ENCODE measurements at places on chromosomes 4 and X.

DNA sequence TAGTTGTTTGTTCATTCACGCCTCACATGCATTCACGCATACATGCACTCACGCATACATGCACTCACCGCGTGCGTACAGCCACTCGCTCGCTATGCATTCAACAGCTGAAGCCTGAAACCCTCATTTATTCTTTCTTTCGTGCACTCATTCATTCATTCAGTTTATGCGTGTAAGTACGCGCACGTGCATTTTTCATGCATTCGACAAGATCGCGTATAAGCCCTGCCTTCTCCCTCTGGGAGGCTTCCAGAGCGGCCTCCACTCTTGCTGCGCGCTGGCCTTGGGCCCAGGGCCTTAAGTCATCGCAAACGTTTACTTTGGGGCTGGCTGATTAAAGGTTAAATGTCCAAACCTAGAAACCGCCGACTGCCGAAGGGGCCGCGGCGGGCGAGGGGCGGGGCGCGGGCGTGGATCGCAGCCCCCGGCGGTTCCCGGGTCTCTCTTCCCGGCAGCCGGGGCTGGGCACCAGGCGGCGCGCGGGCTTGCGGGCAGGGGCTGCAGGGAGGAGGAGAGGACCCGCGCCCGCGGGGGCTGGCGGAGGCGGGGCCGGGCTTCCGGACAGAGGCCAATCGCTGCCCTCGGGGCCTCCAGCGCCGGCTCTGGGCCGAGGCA lies at the start of gene GYG2:
Gene GYG2, plus strand, starts transcription at position 587 of the 615 bp plus-strand sequence. CDS start 1,259 bp downstream, outside the sequence.
- DNase-seq: no peak

- no peak for DNase-seq
Observed at GRCh38 chrX:126719208-126719607, 100.3 kb upstream of the PRR32 start.

DNA sequence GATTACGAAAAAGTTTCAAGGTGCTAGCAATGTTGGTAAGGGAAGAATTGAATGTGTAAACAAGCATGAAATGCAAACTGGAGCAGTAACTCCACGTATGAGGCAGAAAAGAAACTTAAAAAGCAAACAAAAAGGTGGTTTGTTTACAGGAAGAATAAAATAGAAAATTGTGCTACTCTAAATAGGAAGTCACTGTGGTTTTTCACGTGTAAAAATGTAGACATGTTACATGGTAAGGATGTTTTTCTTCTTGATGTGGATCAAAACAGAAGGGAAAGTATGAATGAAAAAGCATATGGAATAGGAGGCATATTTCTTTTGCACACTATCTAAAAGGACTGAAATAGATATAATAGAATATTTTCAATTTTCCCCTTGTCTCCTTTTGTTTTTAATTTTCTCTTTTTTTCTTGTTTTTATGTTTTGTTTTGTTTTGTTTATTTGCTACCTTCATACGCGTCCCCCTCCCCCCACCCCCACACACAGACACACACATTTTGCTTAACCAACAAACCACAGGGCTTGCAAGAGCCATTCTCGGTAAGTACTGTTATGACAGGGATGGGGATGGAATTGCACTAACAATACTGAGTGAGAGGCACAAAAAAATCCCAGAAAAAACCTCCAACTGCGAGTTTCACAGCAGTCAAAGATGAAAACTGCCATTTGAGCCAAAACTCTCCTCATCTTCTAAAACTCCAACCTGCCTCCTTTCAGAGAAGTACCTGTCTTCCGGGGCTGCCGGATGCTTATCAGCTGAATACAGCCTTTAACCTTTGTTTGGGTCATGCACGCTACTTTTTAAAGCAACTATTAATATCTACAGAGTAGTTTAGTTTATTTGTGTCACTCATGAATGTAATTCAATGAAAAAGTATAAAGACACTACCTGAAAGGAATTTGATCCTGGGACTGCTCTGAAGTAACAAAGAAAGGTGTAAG lies 135.8 kb downstream of the IL15 start:
- no peak for DNase-seq

GRCh38 chr4:1480720-1481119 lies 74.5 kb upstream of the NKX1-1 start:
- no peak for DNase-seq

DNA sequence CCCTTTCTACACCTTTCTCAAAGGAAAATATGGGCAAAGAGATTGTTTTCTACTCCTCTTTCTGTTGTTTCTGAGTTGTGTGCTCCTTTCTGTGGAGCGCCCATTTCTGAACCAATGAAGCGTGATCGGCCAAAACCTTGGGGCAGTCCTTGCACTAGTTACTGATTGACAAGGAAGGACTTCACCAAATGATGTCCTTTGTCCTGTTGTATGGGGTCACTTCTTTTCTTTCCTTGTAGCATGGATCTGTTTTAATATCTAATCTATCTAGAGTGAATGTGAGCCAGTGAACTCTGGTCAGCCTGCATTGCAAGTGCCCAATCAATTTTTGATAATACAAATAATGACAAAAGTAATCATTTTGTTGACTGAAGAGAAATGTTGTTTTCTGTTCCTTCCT lies 94.5 kb downstream of the EGF start:
- no peak for DNase-seq

DNA sequence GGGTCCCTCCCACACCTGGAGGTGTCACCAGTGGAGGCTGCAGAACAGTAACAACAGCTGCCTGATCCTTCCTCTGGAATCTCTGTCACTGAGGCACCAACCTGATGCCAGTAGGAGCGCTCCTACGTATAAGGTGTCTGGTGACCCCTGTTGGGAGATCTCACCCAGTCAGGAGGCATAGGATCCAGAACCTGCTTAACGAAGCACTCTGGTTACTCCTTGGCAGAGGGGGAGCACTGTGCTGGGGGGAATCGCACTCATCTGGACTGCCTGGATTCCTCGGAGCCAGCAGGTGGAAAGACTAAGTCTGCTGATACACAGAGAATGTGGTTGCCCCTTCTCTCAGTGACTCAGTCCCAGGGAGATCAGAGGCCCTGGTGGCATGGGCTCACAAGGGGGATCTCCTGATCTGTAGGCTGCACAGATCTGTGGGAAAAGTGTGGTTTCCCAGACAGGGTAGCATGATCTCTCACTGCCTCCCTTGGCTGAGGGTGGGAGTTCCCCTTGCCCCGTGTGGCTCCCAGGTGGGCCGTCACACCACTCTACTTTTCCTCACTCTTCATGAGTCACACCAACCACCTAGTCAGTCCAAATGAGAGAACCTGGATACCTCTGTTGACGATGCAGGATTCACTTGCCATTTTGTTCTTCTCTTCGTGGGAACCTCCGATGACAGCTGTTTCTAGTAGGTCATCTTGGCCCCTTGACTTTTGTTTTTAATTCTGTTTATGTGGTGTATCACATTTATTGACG lies 305.9 kb downstream of the IDS start:
- no peak for DNase-seq

DNA sequence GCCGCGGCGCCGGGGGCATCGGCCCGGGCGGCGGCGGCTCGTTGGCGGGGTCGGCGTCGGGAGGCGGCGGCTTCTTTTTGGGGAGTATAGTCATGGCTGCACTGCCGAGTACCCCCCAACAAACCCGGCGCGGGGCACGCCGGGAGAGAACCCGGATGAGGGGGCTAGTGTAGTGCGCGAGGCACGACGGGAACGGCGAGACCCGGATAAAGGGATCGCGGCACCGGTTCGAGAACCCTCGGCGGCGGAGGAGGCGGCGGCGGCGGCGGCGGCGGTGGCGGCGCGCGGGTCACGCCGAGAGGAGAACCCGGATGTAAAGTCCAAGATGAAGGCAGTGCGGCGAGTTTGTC lies at the start of gene OTUD5:
Gene OTUD5, minus strand, starts transcription at position 131 of the 350 bp plus-strand sequence. Its CDS starts 37 bp downstream, at position 94.
- DNase-seq: peak; percentile 86

DNA sequence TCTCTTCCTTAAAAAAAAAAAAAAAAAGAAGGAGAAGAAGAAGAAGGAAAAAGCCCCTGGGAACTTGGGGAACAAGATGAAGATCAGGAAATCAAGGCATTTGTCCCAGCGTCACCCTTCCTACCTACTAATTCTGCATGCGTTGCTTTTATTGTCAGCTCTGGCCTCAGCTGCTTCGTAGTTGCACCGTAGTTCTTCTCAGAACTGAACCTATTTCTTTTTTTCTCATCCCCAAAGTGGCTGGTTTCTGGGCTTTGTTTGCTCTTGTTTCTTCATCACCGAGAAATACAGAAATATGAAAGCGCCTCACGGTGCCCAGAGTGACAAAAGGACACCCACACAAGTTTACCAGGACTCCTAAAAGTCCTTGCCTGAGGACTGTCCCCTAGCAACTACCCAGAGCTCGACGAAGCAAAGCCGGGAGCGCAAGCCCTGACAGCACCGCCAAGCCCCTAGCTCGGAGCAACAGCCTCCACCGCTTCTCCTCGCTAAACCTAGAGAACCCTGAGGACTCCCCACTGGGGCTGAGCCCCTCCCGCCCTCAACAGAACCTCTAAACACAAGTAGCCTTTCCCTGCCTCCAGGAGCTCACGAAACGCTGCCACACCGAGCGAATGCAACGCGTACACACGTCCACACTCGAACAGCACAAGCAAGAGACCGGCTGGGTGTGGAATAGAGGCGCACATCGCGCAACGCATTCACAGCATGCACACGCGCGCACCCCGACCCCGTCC lies 710 bp downstream of the PRKG2 start:
- DNase-seq: no peak

DNA sequence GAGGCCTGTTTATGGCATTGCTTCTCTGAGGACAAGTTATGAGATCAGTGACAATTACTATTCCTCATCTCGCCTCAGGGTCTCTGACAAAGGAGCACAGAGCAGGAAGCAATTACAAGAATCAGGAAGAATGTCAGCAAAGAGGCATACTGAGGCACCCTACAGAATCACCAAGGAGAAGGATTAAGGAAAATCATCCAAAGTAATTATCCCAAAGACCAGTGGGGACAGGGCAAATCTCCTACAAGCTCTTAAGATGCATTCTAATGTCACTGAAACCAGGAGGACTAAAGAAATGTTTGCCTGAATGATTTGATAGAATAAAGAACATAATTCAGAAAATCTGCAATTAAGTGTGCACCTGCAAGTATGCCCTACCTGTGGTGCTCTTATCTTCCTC lies 206.2 kb downstream of the RCHY1 start:
- no peak for DNase-seq

GRCh38 chr4:56879996-56880395 lies 27.7 kb upstream of the REST start:
- no peak for DNase-seq

GRCh38 chrX:151970661-151971060 lies 3.8 kb downstream of the GABRE start:
- no peak for DNase-seq

- DNase-seq: no peak
Observed at GRCh38 chr4:47095884-47096283, 64.5 kb downstream of the GABRB1 start.

DNA sequence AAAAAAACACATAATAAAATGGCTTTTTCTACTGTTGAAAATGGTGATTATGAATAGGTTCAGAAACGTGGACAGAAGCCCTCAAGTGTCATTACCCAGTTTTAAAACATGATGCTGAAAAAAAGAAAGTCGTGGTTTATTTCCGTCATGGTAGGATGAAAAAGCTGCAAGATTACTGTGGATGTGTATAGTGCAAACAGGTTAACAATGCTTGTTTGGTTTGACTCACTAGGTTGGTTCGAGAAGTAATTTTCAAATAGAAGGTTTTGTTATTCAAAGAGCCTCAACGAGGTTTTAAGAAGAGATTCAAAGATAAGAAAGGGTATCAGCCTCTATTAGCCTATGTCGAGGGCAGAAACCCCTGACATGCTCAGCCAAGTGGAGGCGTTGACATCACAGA lies 2.5 kb upstream of the RXFP1 start:
- DNase-seq: no peak

- DNase-seq: no peak
Observed at GRCh38 chr4:28879178-28879577, 1841.0 kb upstream of the PCDH7 start.

DNA sequence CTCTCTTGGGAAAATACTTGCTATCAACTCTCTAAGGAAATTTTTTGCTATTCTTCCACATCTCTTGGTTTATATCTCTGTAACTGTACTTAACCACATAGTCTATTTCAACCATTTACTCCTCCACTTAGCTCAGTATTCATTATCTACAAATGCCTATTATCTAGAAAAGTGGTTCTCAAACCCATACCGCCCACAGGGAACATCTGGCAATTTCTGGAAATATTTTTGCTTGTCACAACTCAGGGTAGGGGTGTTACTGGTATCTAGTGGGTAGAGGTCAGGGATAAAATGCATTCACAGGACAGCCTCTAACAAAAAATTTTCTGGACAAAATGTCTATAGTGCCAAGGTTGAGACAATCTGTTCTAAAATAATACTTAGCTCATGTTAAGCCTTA lies 14.4 kb downstream of the ATRX start:
- DNase-seq: no peak

DNA sequence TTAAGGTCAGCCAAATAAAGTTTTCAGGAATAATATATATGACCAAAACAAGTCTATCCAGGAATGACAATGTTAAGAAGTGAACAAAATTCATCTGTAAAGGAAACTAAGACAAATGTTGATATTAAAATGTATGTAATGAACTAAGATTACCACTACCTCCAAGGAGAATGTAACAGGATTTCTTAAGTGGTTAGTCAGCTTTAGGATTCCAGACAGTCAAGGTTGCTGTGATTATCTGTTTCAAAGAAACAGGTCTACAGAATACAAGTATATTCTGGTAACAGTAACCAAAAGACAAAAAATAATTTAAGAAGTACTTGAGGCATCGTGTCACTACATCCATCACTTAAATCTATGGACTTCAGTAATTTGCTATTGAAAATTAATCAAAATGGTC lies 172.8 kb downstream of the SCFD2 start:
- DNase-seq: no peak

GRCh38 chrX:48531358-48531959 lies 8.1 kb upstream of the TBC1D25 start:
- DNase-seq: no peak

- no peak for DNase-seq
Observed at GRCh38 chr4:142929526-142929925, 83.4 kb upstream of the INPP4B start.

GRCh38 chr4:142582340-142582739 lies 263.8 kb downstream of the INPP4B start:
- DNase-seq: no peak

DNA sequence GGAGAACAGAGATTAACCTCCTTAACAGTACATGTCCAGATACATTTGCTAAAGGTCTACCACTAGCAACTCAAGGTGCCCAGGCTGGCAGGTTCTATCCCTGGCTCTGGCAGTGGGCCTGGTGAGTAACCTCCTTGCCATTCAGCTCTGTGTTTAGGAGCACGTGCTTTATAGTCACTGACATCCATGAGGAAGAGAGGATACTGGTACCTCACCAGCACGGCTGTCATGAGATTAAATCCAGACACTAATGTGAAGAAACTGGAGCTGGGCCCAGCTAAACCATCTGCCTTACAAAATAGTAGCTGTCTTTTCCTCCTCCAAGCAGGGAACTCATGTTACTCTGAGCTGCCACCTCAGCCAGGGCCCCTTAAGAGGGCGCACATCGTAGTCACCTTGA lies 45.3 kb downstream of the GPRASP3 start:
- no peak for DNase-seq

- DNase-seq: no peak
Observed at GRCh38 chr4:114598191-114599121, at the start of gene UGT8. UGT8 (plus strand) TSS chr4:114598807; CDS start chr4:114622881, 24,074 bp downstream.

All from T-helper 2 cell (primary cell).